ENCODE measurements at places on chromosomes 5 and 9. TPM values are rescaled to one million over a fixed set of nuclear protein-coding genes. Genes with fewer than 3 reads are reported as not detected.

CSNK1A1 gene
- total RNA-seq = 223 TPM

ARID3C gene
- total RNA-seq = 0.45 TPM

AOPEP gene
- total RNA-seq = 67.2 TPM

ZMYND19 gene
- 12.7 TPM for total RNA-seq

TGFBI gene
- 23.3 TPM for total RNA-seq

Measured in cerebellum (tissue), 4 donors.